ELR (cell line): ENCODE measurements at places on chromosomes 2 and 18.

- DNase-seq: no peak
These were observed 4.2 kb downstream of the CIB4 start for GRCh38 chr2:26636935-26637334.

DNA sequence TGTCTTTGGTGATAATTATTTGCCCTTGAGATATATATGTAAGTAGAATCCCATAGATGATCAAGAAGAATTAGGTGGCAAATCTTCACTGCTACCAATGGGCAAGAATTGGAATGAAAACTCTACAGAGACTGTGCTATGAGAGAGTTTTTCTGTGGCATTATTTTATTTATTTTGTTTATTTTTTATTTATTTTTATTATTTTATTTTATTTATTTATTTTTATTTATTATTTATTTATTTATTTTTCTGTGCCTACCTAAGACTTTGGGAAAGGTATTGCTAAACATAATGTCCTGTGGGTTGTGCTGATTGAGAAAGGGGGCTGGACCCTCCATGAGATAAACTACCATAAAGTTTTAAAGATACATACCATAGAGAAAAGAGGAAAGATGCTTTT lies 16.6 kb upstream of the NR4A2 start:
- DNase-seq: no peak

GRCh38 chr18:45571714-45572113 lies 43.6 kb upstream of the SLC14A2 start:
- no peak for DNase-seq

DNA sequence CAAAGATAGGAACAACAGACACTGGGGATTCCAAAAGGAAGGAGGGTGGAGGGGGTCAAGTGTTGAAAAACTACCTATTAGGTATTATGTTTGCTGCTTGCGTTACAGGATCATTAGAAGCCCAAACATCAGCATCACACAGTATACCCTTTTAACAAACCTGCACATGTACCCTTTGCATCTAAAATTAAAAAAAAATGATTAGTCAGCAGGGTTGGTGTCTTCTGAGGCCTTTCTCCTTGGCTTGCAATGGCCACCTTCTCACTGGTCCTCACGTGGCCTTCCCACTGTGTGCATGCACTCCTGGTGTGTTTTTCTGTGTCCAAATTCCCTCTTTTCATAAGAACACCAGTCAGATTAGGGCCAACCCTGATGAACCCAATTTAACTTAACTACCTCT lies 5.6 kb upstream of the IMPA2 start:
- no peak for DNase-seq

GRCh38 chr18:28399781-28400362 lies 222.9 kb upstream of the CDH2 start:
- DNase-seq: no peak

DNA sequence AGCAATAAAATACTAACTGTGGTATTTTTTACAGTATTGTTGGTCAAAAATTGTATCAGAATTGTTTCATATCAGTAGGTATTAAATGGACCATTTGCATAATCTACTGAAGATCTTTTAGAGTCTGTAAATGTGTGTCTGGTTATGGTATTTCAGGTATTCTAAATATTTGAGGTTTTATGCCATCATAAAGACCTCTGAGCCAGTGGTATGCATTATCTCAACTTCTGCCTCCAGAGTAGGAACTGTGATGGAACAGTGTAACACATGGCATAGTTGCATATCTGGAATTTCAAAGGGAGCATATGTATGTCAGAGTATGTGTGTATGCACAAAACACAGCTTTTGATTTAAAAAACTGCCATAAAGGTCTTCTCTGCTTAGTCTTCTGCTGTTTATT lies 15.4 kb downstream of the GREB1L start:
- peak; percentile 55 for DNase-seq

DNA sequence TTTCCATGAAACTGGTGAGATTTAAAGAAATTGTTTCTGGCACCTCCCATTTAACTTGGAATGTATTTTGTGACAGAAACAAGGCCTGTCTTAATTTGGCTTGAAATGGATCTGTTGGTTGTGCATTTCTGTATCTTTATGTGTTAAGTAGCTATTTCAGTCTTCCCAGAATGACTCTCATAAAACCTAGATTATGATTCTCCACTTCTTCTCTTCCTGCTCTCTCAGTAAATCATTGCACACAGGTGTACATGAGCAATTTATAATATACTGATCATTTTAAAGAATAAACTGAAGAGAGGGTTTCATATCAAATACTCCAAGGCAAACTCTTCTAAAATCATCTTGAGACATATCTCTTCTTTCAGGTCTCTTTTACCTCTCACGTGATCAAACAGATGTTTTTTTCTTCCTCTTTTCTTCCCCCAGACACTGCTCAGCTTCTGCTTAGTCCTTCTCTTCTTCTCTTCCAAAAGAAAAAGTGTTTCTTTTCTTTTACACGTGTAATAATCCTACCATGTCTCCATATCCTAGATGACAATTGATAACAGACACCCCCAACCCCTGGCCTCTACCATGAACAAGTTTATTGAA lies 112.0 kb downstream of the PPP1R1C start:
- no peak for DNase-seq

GRCh38 chr2:206158563-206159345 lies 490 bp downstream of the NDUFS1 start:
- DNase-seq: peak; percentile 53

- DNase-seq: no peak
These were observed 493.8 kb downstream of the NRXN1 start for GRCh38 chr2:50538147-50538546.

DNA sequence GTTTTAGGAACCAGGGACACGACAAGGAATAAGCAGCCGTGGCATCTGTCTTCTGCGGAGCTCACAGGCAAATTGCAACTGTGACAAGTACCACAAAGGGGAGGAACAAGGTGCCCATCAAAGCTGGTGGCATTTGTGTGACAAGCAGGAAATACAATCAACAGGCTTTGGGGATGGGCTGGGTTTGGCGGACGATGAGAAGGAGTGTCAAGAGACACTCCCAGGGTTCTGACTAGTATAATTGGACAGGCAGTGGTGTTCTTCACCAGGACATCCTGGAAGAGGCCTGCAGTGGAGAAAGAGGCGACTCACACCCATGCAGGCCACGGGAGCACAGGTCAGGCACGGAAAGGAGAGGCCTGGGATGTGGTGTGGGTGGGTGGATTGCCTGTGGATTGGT lies 14.2 kb upstream of the SPATA3 start:
- no peak for DNase-seq

DNA sequence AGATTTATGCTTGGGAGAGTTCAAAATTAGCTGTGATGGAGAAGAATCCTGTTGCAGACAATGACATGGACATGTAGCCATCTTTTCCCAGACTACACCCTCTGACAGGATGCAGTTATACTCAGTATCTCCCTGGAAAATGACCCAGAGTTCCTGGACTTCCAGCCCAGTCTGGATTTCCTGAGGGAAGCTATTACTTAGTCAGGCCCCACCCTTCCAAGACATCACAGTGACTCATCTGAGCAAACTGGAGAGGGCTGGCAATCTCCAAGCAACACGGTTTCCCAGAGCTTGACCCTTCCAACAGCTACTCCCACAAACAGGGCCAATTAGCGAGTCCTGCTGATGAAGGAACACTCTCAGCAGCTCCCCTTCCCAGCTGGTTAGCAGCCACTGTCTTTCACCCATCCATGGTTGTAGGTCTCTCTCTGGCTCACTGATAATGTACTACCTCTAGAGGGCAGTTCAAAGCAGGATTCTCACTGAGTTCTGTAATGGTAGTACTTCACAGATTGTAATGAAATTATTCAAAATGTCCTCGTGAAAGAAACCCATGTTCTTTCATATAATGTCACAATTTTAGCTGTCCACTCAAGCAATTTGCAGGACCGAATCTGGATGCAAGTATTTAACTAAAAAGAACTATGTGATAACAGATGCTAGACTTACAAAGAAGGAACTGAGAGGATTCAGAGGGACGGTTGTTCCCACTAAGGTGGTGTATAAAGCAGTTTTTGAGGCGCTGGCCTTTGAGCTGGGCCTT lies 110.2 kb downstream of the MDH1 start:
- peak; percentile 90 for DNase-seq

GRCh38 chr18:40577239-40577980 lies 1377.6 kb upstream of the PIK3C3 start:
- peak; percentile 5 for DNase-seq

DNA sequence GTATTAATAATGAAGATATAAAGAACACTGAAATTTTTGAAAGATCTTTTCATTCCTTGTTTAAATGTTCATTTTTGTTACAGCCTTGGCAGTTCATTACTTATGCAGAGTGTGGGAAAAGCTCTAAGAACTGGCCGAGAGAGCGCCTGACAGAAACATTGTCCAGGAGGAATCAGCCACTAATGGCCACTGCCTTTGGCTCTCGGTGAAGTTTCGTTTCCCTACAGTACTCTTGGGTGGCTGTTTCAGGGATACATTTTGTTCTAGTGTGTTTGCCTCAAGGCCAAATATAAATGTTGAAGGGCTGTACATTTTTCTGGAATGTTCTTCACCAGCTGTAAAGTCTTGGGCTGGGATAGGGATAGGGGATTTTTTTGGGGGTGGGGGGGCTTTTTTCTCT lies 10.7 kb downstream of the SPTBN1 start:
- DNase-seq: no peak

DNA sequence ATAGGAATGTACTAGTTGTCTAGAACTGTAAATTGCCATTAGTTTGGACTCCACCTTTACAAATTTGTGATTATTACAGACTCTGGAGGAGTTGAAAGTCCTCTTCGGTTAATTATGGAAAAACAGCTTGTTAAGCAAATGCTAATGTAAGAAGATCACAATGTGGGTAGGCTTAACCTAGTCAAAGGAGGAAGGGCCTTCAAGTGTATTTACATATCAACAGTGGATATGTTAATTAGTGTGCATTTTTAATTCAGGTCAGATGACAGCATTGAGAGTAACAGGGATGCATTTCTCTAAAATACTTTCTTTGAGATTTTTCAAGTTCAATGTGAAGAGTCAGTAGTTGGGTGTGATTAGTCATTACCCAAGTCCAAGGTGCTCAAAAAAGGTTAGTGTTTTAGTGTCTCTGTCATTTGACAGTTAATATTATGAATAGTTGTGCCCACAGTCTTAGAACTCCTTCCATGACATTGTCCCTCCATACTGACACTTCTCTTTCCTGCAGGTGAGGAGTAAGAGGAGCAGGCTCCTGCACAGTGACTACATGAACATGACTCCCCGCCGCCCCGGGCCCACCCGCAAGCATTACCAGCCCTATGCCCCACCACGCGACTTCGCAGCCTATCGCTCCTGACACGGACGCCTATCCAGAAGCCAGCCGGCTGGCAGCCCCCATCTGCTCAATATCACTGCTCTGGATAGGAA lies 28.0 kb downstream of the CD28 start:
- DNase-seq: no peak

DNA sequence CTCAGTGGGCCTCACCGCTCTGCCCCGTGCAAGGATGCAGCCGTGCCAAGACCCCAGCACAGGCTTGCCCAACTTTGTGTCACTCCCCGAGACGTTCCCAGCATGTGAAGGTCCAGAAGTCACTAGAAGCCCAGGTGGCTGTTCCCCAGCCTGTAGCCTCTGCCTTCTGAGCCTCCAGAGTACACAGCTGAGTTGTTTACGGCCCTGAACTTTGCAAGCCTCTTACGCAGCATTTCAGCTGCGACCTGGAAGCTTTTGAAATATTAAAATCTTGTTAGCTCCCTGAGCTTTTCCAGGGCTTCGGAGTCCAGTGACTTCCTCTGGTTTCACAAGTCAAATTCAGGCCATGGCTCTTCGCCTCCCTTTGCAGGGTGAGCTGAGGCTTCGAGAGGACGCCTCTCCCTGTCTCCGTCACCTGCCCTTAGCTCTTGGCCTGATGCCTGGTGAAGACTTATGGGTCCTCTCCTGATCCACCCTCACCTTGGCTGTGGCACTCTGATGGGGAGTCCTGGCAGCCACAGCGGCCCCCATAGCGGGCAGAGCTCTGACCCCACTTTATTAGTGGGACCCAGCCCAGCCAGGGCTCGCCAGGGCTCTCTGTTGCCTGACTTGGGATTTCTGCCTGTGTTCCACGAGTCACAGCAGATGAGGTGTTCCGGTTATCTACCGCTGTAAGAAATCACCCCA lies 76.5 kb upstream of the HPCAL1 start:
- no peak for DNase-seq

DNA sequence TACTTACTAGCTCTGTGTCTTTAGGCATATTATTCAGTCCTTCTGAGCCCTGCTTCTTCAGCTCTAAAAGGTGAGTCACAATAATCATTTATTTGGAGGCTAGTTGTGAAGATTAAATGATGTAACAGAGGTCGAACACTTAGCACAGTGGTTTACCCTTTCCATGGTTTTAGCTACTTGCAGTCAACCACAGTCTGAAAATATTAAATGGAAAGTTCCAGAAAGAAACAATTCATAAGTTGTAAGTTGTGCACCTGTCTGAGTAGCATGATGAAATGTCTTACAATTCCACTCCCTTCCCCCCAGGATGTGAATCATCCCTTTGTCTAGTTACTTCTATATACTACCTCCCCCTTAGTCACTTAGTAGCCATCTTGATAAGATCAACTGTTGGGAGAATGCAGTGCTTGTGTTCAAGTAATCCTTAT lies 217.6 kb upstream of the THUMPD2 start:
- DNase-seq: peak; percentile 90

DNA sequence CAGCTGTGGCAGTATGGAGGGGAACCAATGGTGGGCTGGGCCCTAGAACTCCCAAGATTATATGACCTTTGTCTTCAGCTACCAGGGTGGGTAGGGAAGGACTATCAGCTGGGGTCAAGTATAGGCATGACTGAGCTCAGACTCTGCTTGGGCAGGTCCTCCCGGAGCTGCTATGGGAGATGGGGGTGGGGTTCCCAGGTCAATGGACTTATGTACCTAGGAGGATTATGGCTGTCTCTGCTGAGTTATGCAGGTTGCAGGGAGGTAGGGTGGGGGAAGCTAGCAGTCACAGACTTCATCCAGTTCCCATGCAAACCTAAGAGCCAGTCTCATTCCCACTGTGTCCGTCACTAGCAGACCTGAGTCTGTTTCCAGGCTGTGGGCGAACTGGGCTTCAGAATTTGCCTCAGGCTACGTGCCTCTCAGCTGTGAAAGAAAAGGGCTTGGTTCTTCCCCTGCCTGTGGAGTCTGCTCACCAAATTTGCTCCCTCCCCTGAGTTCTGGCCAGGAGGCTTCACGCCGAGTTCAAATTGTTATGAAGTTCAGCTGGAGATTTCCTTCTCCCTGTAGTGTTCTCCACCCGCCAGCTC lies 985.8 kb upstream of the NRXN1 start:
- no peak for DNase-seq

DNA sequence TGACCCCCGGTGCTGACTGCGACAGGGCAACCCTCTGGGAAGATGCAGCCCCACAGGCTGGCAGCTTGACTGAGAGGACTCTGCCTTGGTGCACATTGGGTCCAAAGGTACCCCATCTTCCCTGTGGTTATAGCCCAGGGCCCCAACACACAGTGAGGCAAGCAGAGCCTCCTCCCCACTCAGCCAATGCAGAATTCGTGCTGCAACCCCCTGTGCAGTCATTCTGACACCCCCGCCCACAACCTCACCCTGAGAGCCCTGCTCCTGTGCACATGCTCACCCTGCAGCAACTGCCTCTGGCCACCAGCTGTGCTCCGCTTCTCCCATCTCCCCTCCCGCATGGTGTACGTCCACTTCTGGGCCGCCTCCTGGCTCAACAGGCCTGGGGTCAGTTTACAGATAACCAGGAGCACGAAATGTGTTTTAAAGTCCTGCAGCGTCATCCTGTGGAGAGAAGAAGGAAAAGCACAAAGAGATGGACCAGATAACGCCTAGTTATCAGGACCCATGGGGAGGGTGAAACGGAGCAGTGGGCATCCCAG lies 24.4 kb downstream of the CAPN14 start:
- DNase-seq: no peak

GRCh38 chr18:23994361-23994902 lies 20.1 kb upstream of the TTC39C start:
- peak; percentile 87 for DNase-seq

- DNase-seq: no peak
These were observed 65.2 kb downstream of the POU3F3 start for GRCh38 chr2:104919127-104919526.
